ENCODE measurements at places on chromosomes 2 and 18. TPM values are rescaled to one million over a fixed set of nuclear protein-coding genes. Genes with fewer than 3 reads are reported as not detected.

GRCh38 chr2:216023055-216023648, 9.8 kb upstream of the MREG start:
- H3K4me1 ChIP-seq, result no peaks in the 10 kb centered on the region
- DNase-seq, result peak; percentile 72
- no peaks in the 10 kb centered on the region for H3K27me3 ChIP-seq
- no peaks in the 10 kb centered on the region for H3K36me3 ChIP-seq
- no peak overlapping the region for H3K4me3 ChIP-seq

DNA sequence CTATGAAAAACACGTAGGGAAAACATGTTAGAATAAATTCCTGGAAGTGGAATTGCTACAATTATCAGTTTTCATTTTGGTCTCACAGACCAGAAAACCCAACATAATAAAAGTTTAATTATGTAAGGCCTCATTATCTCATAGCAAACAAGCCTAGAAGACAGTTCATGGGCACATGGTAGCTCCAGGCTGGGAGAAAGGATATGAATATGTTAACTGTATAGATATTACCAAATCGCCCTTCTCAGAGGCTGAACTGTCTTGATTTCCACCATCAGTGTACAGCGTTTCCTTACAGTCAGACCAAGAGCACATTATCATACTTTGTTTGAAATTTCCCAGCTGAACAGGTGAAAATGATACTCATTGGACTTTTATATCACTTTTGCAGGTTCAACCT, 17.1 kb upstream of the SLC35F6 start:
- H3K27ac ChIP-seq, result no peak overlapping the region
- H3K36me3 ChIP-seq, result peaks cover 5% of the 10 kb centered on the region
- DNase-seq, result no peak
- H3K4me1 ChIP-seq, result peaks cover 26% of the 10 kb centered on the region
- no peak overlapping the region for H3K4me3 ChIP-seq

GRCh38 chr2:102717308-102718018, 44.4 kb upstream of the TMEM182 start:
- no peak for DNase-seq
- H3K36me3 ChIP-seq, result peaks cover 27% of the 10 kb centered on the region
- no peaks in the 10 kb centered on the region for H3K4me1 ChIP-seq
- H3K27ac ChIP-seq, result no peak overlapping the region

DNA sequence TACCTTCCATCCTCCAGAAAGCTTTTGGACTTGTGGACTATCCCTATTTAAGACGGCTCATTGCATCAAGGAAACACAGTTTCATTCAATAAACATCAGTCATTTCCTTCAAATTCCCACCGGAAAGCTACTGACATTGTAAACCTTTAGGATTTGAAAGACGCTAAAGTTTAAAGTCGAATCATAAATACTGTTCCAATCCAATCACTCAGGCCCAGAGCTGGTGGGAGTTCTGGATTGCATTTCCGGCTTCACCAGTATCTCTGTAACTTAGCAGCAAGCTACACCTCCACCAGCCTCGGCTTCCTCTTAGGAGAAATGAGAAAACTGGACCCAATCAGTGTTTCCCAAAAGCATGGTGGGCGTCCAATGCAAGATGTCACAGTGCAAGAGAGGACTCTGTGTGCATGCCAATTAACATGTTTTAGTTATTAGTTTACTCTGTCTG, 1.6 kb downstream of the WDFY1 start:
- no peak overlapping the region for H3K27ac ChIP-seq
- H3K4me1 ChIP-seq, result peaks cover 15% of the 10 kb centered on the region
- no peak overlapping the region for H3K4me3 ChIP-seq
- H3K27me3 ChIP-seq, result no peaks in the 10 kb centered on the region
- H3K36me3 ChIP-seq, result no peaks in the 10 kb centered on the region

DNA sequence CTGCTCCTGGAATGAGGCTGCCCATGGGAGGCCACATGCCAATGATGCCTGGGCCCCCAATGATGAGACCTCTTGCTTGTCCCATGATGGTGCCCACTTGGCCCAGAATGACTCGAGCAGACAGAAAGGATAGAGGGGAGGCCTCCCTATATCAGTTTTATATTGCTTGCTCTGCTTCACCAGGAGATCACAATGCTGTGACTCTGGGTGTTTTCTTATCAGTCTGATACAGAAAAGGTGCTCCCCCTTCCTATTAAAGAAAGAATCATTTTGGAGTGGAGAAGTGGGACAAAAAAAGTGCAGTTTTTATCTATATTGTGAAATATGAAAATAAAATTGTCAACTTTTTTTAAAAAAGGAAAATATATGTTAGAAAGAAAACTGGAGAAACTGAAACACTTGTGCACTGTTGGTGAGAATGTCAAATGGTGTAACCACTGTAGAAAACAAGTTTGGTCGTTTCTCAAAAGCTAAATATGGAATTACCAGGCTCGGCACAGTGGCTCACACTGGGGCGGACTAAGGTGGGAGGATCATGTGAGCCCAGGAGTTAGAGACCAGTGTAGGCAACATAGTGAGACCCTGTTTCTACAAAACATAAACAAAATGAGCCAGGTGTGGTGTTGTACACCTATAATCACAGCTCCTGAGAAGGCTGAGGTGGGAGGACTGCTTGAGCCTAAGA, 21.8 kb downstream of the LPIN2 start:
- no peaks in the 10 kb centered on the region for H3K36me3 ChIP-seq
- no peaks in the 10 kb centered on the region for H3K4me1 ChIP-seq
- DNase-seq, result no peak
- H3K27me3 ChIP-seq, result no peaks in the 10 kb centered on the region
- no peak overlapping the region for H3K4me3 ChIP-seq
- no peak overlapping the region for H3K27ac ChIP-seq

The NEMP2 gene
- total RNA-seq, result 11.1 TPM

The TMEM214 gene
- 20.8 TPM for total RNA-seq

The RSAD2 gene
- total RNA-seq, result 12.4 TPM
